ENCODE measurements at places on chromosomes 7 and 10.
A peak's percentile ranks its signal among the peaks of the same experiment; 100 is the strongest.

GRCh38 chr10:17109475-17110207, 20.0 kb downstream of the CUBN start:
- DNase-seq = no peak

- no peak for DNase-seq
Observed at GRCh38 chr7:81075150-81075549, 156.3 kb upstream of the SEMA3C start.

DNA sequence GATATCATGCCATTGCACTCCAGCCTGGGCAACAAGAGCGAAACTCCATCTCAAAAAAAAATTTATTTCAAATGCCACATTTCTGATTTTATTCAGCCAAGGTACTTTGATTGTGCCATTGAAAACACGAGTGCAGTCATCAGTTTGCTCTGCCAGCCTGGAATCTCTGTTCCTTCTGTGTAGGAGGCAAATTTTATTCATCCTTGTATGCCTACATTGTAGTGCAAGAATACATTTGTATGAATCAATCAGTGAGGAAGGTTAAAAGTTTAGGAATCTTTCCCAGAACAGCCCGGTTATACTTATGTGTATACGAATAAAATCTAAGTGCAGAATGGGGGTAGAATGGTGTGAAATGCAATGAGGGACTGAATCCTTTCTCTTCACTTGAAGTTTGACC, 886 bp upstream of the TET1 start:
- DNase-seq = no peak

- DNase-seq = no peak
Observed at GRCh38 chr7:142334236-142334635, 76.4 kb upstream of the PRSS58 start.

DNA sequence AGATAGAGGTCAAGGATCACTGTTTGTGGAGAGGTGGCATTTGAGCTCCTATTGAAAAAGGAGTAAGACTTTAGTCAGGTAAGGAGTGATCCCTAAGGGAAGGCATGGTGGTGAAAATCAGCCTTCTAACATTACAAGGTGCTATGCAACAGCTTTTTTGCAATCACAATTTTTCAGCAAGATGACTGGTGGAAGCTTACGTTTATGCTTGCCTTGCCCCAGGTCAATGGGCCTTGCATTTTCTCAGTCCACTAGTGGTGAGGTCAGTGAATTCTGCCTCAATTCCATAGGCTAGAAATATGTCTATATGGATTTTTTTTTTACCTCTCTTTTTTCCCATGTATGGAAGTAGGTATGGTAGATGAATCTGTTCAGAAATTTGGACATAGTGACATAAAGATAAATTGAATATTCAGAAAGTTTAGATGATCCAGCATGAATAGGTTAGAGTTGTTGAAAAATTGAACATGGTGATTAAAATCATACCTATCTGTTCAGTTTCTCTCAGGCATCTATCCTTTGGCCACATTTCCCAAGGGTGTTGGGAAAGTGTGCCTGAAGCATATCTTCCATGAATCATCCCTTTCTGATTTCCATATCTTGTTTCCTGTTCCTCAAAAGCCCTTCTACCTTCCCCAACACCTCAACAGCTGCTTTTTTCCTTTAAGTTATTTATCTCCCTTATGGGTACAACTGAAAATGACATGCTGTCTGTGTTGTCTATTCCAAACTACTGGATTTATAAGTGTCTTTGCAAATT, 71.9 kb upstream of the PTPRZ1 start:
- no peak for DNase-seq

DNA sequence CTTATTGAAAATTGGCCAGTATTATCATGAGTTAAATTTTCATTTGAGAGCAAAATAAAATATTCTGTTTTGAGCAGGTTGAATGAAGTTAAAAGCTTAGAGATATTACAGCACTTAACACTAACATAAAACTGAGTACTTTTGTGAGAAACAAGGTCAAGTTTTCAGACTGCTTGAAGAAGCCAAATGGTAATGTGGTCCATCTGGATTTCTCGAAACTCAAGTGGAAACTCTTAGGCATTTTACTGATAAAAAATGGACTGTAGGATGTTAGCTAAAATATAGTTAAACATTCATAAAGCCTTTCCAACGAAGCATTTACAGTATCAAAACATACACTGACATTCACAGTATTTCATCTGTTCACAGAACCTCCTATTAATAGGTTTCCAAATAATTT, 528.1 kb upstream of the SEMA3D start:
- no peak for DNase-seq

DNA sequence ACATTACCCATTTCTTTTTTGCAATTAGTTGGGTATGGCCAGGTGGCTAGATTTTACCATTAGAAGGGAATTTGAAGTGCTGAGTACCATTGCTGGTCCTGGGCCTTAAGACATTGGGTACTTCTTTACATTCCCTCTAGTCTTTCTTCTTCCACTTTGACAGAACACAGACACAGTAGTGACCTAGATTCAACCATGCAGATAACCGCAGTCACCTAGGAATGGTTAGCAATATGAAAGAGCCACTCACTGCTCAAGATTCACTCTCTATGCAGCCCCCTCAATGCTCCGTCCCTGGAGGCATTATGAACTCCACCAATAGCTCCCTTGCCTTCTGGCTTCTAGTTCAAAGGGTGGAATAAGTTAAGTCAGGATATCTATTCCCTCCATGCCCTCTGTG, 16.2 kb upstream of the PON1 start:
- no peak for DNase-seq

DNA sequence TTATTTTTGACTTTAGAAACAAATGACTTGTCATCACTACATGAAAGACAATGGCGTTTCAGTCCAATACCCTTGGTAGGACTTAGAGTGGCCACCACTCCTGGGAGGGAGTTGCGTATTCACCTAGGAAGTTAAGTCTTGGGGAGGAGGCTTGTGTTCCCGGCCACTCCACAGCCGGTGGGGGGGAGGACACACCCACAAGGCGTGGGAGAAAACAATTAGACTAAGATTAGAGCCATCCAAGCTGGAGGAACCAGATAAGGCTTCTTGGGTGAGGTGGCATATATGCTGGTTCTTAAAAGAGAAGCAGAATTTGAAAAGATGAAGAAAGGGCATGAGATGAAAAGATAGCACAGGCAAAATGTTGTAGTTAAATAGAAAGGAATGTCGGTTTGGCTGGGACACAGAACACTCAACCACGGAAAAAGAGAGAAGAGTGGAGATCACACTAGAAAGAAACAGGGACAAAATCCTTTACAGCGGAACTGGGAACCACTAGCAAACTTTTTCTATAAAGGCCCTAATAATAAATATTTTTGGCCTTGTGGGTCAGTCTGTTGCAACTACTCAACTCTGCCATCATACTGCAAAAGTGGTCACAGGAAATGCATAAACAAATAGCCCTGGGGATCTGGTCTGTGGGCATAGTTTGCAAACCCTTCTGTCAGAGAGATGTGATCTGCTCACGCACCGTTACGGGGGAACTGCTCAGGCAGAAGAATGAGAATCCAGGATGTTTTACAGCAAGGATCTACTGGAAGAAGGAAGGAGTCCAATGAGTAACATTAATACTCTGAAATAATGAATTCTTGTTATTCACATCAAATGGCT, 651.8 kb downstream of the PARD3 start:
- DNase-seq = no peak

GRCh38 chr10:20746856-20747255, 150.3 kb downstream of the NEBL start:
- DNase-seq = no peak

- no peak for DNase-seq
Observed at GRCh38 chr7:53205006-53205405, 169.6 kb downstream of the POM121L12 start.

DNA sequence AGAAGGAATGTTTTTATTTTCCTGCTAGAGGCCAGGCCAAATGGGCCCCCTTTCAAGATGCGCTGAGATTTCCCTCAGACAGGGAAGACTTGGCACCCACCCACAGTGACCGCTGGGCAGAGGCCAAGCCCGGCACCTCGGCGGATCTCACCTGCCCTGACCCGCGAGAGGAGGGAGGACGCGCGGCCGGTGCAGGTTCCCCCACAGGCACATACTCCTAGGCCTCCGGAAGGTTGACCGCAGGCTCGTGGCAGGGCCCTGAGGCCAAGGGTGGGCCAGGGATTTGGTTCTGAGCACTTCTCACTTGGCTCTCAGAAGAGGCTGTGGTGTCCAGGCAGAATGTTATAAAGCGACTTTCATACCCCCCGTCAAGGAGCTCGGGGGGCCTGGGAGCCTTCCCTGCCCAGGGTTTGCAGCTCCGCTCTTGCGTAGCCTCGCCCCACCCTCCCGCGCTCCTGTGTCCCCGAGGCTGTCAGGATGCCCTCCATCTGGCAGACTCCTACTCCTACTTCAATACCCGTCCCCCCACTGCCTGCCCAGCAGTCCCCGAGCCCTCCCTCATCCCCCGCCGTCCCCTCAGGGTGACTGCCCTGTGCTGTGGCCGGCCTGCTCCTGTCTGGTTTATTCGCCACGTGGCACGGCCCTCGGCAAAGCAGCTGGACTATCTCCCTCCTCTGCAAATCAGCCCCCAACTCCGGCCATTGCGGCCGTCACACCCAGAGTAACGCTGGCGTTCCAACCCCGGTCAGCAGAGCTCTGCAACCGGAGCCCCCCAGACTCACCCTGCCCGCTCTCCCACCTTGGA, 50.6 kb upstream of the PDGFA start:
- DNase-seq = no peak

DNA sequence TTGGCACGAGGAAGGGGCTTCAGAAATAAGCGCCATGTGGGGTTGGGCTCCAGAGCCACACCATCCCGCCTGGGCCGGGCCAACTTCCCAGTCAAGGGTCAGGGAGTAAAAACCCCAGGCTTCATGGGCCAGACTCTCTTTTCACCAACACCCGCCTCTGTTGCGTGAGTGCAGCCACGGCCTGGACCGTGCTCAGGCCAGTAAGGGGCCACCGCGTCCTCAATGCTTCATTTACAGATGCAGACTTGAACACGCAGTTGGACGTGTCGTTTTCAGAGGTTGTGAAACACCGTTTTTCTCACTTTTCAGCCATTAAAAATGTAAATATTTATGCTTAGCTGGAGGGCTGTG, 161.0 kb downstream of the WDR37 start:
- DNase-seq = no peak

GRCh38 chr10:63603709-63604445, 82.7 kb downstream of the REEP3 start:
- DNase-seq = no peak

DNA sequence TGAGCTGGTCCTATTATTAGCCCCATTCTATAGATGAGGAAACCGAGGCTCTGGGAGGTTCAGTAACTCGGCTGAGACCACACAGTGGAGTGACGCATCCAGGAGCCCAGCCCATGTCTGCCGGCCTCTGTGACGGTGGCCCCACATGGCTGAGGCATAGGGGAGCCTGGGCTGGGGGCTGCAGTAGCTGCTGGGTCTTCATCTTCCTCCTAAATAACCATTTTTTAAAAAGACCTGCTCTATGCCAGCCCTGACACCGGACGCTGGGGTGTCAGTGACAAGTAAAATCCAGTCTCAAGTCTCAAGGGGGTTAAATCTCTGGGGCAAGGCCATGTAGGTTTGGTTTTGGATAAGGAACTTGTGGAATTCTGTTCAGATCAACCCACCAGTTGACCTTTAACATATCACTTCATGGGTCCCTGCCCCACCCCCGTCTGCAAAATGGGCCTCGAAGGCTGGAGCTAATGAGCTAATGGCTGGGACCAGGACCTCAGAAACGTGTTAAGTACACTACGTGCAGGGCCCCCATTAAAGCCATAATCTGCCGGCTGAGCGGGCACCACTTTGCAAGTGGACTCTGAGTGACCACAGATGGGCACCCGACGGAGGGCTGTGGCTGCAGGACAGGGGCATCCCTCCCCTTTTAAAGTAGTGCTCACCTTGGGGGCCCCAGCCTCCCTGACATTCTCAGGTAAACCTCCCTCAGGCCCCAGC, 136.5 kb upstream of the UNC5B start:
- peak; percentile 44 for DNase-seq

DNA sequence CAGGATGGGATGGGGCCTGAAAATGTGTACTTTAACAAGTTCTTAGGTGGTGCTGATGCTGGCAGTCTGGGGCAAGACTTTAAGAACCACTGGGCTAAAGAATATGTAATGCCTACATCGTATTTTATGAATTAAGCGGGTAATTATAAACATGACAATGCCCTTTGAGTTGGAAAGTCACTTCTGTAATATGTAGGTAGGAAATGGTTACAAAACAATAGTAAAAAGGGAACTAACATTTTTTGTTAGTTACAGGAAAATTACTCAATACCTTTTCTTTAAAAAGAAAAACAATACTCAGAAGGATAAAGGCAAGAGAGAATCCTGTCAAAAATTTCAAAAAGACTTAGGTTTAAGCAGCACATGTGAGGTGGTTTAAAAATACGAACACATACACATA, 48.3 kb upstream of the STEAP4 start:
- no peak for DNase-seq
